Inflammatory macrophage treated with lipopolysaccharide for 1 hour (primary cell): ENCODE measurements at places on chromosomes 12 and 14.

DNA sequence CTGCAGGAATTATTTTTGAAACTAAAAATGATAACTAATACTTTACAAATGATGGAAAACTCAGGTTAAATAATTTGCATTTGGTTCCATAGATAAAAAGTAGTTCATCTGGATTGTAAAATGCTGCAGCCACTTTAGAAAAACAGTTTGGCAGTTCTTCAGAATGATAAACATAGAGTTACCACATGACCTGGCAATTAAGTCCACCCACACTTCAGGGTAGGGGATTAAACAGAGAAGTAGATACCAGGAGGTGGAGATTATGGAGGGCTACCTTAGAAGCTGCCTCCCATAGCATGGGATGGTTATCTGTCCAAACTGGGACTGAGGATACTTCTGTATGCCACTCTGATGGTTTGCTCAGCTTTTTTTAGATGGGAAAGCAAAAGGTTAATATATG is 22.2 kb downstream of the ARF6 start:
- no peak for DNase-seq

DNA sequence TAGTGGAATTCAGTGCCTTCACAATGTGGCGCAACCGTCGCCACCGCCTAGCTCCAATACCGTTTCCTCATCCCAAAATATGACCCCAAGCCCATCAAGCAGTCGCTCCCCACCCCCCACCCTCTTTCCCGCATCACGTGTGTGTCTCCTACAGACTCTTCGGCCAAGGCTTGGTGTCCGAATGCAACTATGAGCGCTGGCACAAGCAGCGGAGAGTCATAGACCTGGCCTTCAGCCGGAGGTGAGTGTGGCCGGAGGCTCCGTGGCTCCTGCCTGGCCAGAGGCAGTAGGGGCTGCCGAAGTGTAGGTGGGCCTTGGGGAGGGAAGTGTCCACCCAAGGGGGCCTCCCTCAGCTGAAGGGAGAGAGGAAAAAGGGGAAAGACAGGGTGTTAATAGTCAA is 15.8 kb downstream of the CYP46A1 start:
- DNase-seq, result no peak

- no peak for DNase-seq
Observed at GRCh38 chr12:52715416-52715815, 12.1 kb upstream of the KRT77 start.

DNA sequence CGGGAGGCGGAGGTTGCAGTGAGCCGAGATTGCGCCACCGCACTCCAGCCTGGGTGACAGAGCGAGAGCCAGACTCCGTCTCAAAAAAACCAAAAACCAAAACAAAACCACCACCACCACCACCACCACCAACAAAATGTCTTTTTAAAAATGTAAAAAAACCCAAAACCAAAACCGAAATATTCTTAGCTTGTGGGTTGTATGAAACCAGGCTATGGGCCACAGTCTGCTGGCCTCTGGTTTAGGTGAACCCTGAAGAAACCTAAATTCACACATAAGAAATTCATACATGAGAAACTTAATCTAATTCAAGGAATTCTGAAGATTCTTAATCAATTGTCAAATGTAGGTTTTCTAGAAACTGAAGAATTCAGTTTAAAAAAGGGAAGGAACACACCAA is 37.6 kb downstream of the INSM2 start:
- DNase-seq, result no peak

DNA sequence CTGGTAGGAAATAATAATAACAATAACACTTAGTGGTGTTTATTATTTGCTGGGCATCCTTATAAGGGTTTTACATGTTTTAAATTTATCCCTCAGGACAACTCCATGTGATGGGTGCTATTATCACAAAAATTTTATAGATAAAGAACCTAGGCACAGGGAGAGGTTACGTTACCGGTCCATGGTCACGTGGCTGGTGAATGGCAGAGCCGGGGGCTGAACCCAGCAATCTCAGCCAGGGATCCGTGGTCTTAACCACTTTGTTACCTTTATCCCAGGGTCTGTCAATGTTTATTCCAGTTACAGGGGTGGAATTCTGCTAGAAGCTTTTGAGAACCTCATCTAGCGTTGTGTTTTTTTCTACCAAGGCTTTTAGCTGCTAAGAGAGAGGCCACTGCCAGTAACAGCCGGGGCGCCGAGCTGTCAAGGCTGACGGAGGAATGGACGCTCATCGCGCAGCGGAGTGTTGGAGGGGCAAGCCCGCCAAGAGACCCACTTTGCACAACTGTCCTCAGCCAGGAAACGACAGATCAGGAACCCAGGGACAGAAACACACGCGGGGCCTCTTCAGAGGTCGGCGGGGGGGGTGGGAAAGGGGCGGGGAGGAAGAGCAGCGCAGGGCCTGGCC is 418 bp downstream of the AMN1 start:
- no peak for DNase-seq

GRCh38 chr12:44397631-44398030 is 478.5 kb downstream of the NELL2 start:
- no peak for DNase-seq

- DNase-seq, result no peak
Observed at GRCh38 chr14:23398348-23398747, 9.7 kb downstream of the MYH6 start.
